ENCODE measurements at places on chromosomes 3 and 15. TPM values are rescaled to one million over a fixed set of nuclear protein-coding genes. Genes with fewer than 3 reads are reported as not detected.

The GOLGA6B gene
- total RNA-seq, result not detected

The TMCO5A gene
- total RNA-seq, result not detected

The NAA50 gene
- total RNA-seq, result 56.7 TPM

The CIDEC gene
- not detected for total RNA-seq

The ROPN1B gene
- total RNA-seq, result not detected

The AGTR1 gene
- total RNA-seq, result not detected

The SERINC4 gene
- 0.20 TPM for total RNA-seq
